ENCODE measurements at places on chromosomes 12 and 14.
A peak's percentile ranks its signal among the peaks of the same experiment; 100 is the strongest.

DNA sequence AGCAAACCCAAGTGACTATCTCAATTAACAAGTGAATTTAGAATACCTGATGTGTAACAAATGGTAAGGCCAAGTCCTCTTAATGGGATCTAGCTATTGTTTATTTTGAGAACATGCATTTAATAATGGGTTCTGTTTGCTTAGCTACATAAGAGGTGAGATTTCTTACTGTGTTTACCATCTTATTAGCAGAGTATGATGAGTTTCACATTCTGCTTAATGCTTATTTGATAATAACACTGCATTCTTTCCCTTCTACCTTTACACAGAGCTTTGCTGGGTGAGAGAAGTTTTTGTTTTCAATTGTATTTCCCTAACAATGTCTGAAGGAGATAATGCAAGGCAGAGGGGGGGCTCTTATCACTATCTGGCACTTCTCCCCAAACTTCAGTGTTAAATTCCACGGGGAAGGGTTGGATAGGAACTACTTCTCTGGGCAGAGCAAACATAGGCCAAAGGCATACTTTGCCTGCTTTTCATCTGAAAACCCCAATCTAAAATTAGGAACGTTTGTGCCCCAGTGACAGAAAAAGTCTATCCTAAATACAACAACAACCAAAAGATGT, 129.0 kb upstream of the ATXN7L3B start:
- no peak for DNase-seq

- no peak for DNase-seq
Observed at GRCh38 chr12:1608713-1609119, 14.3 kb upstream of the FBXL14 start.

- DNase-seq = no peak
Observed at GRCh38 chr12:16884056-16884455, 278.1 kb upstream of the LMO3 start.

DNA sequence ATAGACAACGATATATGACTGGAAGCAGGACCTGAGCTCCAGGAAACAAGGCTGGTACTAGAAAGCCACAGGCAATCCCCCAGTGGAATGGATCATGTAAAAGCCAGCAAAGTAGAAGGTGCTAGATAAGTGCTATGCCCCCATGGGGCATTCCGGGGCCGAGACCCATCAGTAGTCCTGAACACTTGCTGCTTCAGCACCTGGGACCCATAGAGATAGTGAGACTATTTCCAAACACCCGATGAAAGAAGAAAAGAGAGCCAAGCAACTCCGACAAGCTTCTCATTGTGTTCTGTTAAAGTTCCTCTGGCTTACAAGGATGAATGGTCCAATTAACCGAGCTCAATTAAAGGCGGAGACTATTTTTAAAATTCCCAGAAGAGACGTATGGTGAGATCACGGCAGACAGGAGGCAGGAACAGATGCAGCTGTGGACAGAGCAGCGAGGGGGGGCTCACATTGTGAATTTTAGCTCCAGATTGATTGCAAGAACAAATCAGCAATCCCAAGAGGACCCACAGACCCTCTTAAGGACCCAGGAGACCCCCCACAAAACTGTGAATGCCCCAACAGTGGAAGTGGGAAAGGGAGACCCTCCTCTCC, 142.5 kb upstream of the OVCH1 start:
- DNase-seq = no peak

- DNase-seq = no peak
Observed at GRCh38 chr12:92593734-92594402, 108.9 kb upstream of the PLEKHG7 start.

GRCh38 chr12:55697686-55698085, 10.0 kb downstream of the ITGA7 start:
- no peak for DNase-seq

DNA sequence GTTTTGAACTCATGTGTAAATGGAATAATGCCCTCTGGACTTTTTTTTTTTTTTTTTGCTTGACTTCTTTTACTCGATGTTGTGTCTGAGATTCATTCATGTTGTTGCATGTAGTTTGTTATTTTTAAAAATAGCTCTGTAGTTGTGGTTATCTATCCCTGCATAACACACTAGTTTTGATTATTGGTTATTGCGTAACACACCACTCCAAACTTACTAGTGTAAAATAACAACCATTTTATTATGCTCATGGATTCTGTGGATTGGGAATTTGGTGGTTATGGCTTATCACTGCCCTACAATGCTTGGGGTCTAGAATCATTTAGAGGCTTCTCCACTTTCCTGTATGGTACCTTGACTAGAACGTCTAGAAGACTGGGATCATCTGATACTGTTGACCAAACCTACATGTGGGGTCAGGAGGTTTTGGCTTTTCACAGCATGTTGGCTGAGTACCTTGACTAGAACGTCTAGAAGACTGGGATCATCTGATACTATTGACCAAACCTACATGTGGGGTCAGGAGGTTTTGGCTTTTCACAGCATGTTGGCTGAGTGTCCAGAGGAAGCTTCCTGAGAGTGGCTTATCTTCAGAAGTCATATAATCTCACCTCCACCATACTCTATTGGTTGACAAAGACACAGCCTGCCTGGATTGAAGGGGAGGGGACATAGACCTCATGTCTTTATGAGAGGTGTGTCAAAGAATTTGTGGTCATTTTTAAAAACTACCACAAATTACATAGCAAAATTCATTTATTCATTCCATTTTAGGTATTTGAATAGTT, 11.6 kb downstream of the VRK1 start:
- no peak for DNase-seq

GRCh38 chr14:70920608-70921007, 13.3 kb downstream of the PCNX1 start:
- no peak for DNase-seq

GRCh38 chr12:125071456-125071855, 6.2 kb downstream of the AACS start:
- no peak for DNase-seq

DNA sequence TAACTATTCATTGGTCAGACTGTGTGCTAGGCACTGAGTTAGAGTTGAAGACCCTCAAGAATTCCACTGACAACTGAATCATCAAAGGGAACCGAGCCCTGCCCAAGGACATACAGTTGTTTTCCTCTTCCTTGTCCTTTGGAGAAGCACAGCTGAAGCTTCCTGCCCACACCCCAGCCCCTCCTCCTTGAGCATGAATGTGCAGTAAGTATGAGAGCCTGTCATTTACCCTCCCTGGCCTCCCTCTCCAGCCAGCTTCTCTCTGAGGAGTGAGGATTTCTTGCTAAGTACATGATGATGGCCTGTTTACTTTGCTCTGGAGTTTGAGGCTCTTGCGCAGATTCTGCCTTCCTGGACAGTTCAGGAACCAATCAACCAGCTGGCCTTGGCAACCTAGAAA, 235.2 kb downstream of the CACNA1C start:
- peak; percentile 10 for DNase-seq

- DNase-seq = no peak
Observed at GRCh38 chr12:22231836-22232235, 102.7 kb downstream of the ST8SIA1 start.

DNA sequence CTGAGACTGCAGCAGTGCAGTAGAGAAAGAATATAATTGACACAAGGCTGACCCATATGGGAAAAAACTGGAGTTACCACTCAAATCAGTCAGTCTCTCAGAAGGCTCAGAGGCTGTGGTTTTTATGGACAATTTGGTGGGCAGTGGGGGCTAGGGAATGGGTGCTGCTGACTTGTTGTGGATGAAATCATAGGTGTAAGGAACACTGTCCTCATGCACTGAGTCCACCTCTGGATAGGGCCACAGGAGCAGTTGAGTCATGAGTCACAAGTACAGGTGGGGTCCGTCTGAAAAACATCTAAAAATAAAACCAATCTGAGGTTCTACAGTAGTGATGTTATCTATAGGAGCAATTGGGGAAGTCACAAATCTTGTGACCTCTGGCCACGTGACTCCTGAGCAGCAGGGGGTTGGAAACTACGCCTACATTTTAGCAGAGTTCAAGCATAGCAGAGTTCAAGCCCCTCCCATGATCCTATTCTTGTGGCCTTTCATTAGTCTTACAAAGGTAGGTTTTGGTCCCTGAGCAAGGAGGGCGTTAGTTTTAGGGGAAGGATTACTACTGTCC, 18.1 kb upstream of the SGPP1 start:
- no peak for DNase-seq

All from NCI-H2029 treated with DMSO at 0.1 percent for 48 hours (cell line).